ENCODE measurements at places on chromosomes 16 and 17.

GRCh38 chr16:49276646-49277385 lies 4.8 kb downstream of the CBLN1 start:
- no peak for DNase-seq

GRCh38 chr16:18983565-18984434 lies at the start of gene TMC7:
TMC7 (plus strand) TSS chr16:18983934; CDS start chr16:18984064, 130 bp downstream.
- no peak for DNase-seq

GRCh38 chr17:70969521-70970034 lies 800.2 kb downstream of the KCNJ2 start:
- no peak for DNase-seq

DNA sequence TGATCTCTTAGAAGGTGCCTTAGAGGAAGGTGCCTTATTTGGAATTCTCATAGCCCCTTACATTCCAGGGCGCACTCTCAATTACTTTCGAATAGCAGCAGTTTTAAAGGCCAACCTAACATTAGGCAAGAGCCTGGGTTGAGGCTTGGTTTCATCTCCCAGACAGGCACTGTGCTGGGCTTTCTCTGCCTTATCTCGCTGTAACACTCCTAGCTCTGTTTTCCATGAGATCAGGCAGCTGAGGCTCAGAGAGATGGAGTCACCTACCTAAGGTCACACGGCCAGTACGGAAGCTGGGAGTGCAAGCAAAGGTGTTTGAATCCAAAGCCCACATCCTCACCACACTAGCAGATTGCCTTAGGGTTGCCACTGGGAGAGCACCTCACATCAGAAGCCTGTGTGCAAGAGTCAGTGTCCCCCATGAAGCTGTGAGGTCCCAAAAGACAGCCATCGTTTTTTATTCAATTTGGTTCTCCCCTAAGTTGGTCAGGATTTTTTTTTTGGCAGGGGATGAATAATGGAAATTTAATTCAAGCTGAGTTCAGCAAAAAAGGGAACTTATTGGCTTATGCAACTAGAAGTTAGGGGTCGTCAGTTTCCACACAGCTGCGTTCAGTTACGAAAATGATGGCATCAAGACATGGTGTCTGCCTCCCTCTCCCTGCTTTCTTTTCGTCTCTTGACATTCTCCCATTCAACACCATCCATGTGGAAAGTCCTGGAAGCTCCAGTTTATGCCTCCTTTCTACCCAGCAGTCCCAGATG lies 206.4 kb downstream of the KATNIP start:
- DNase-seq: no peak

- no peak for DNase-seq
Measured at GRCh38 chr16:76818606-76819181, 372.3 kb upstream of the MON1B start.
